ENCODE measurements at places on chromosomes 1 and 21.
A peak's percentile ranks its signal among the peaks of the same experiment; 100 is the strongest.

DNA sequence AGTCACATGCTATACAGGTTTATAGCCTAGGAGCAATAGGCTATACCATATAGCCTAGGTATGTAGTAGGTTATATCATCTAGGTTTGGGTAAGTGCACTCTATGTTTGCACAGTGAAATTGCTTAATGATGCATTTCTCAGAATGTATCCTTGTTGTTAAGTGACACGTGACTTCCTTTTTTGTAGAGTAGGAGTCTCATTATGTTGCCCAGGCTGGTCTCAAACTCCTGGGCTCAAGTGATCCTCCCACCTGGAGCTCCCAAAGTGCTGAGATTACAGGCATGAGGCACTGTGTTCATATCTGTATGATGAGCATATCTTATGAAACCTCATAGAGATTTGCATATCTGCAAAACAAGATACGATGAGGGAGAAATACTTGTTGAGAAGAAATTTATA, 13.8 kb upstream of the ABCB10 start:
- no peak for DNase-seq

DNA sequence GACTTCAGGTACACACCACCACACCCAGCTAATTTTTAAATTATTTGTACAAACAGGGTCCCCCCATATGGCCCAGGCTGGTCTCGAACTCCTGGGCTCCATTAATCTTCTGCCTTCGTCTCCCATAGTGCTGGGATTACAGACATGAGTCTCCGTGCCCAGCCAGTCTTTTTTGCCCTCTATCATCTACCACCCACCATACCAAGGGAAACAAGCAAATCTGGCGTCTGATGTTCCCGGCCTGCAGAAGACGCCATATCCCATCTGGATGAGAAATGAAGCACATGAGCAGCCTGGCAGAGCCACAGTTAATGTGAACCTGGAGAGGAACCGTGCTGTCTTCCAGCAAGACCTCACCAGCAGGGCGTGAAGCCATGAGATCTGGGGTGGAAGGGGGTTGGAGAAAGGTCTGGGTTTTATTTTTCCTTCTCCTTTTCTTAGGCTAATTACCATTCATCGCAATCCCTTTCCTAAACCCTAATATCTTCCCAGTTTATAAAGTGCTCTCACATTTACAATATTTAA, 1.8 kb upstream of the PRELP start:
- no peak for DNase-seq

DNA sequence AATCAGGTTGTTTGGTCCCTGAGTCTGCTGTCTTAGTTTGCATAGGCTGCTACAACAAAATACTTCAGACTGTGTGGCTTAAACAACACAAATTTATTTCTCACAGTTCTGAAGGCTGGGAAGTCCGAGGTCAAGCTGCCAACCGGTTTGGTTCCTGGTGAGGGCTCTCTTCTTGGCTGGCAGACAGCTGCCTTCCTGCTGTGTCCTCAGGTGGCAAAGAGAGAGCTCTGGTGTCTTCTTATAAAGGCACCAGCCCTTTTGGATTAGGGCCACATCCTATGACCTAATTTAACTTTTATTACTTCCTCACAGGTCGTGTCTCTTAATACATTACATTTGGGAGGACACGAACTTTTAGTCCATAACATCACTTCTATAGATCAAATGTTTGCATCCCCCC, 89.6 kb upstream of the CD34 start:
- no peak for DNase-seq

DNA sequence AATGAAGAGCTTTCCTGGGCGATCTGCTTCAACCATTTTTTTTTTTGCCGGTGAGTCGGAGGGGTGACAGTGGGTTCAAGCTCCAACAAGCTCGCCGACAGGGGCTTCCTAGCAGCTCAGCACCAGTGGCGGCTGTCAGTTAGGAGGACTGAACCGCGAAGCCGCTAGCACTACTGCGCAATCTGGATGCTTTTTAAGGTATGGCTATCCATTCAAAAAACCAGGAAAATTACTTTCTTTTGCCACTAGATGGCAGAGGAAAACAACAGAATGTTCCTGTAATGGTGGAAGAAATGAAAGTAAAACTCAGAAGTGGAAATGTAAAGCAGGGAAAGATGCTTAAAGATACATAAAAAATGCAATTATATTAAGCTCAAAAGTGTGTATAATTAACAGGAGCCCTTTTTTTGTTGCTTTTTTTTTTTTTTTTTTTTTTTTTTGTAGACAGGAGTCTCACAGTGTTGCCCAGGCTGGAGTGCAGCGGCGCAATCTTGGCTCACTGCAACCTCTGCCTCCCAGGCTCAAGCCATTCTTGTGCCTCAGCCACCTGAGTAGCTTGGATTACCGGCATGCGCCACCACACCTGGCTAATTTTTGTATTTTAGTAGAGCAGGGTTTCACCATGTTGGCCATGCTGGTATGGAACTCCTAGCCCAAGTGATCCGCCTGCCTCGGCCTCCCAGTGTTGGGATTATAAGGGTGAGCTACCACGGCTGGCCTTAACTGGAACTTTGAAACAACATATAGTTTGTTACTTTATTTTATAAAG, 8.5 kb downstream of the KYAT3 start:
- peak; percentile 44 for DNase-seq

- no peak for DNase-seq
These were observed 14.4 kb downstream of the CNN3 start for GRCh38 chr1:94912263-94913184.

- DNase-seq, result no peak
These were observed 101.2 kb downstream of the LAMC2 start for GRCh38 chr1:183287191-183287675.

GRCh38 chr1:214401666-214402065, 120.7 kb downstream of the SMYD2 start:
- no peak for DNase-seq

- no peak for DNase-seq
These were observed 182.4 kb downstream of the TRABD2B start for GRCh38 chr1:47814612-47815395.

GRCh38 chr1:175884369-175884768, 141.0 kb upstream of the TNR start:
- DNase-seq, result no peak

- DNase-seq, result no peak
These were observed 94.3 kb downstream of the DIRAS3 start for GRCh38 chr1:67956116-67956515.

DNA sequence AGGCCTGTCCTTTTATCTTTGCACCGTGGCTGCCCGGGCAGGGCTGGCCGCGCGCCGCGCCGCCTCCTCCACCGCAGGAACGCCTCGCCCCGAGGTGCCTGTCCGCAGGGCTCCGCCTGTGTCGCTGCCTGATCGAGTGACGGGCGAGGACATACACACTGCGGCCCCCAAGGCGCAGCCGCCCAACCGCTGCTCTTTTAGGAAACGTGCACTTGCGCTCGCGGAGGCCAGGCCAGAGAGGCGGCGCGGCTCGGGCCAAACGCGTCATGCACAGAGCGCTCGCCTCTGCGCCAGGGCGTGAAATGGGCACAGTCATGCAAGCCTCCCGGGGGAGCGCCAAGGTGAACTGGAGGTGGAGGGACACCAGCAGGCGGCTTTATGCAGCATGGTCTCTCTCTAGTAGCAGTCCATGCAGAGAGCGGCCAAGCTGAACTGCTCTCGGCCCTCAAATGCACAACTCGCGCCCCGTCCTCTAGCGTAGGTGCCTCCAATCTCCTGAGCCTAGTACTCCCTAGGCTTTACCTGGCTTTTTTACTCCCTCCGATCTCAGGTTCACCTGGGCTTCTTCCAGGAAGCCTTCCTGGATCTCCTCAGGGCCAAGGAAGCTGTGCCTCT, 12.9 kb downstream of the TRABD2B start:
- DNase-seq, result peak; percentile 59

DNA sequence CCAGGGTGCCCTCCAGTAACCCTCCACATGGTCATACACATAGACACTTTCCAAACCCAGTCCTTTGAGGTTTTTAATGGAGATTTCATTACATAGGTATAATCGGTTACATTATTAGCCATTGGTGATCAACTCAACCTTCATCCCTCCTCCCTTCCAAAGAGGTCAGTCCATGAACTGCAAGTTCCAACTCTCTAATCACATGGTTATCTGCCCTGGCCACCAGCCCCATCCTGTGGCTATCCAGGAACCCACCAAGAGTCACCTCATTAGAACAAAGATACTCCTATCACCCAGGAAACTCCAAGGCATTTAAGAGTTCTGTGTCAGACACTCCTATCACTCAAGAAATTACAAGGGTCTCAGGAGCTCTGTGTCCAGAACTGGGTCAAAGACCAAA, 12.2 kb downstream of the ATP1A4 start:
- DNase-seq, result no peak

Data from iPS-NIHi11 (cell line).